ENCODE measurements at places on chromosomes 16 and 17. TPM values are rescaled to one million over a fixed set of nuclear protein-coding genes. Genes with fewer than 3 reads are reported as not detected.

The NHLRC4 gene
- 0.22 TPM for polyA plus RNA-seq

The RAD51D gene
- 7.0 TPM for polyA plus RNA-seq

The MNT gene
- 4.9 TPM for polyA plus RNA-seq

The GNPTG gene
- 40.4 TPM for polyA plus RNA-seq

The SAMD14 gene
- 0.46 TPM for polyA plus RNA-seq

The TMEM94 gene
- polyA plus RNA-seq: 26.3 TPM

The KRT31 gene
- not detected for polyA plus RNA-seq

Measured in adipose tissue (tissue), 3 donors.